Upper lobe of right lung (tissue), 1 donor: ENCODE measurements at places on chromosomes 7 and 10.

GRCh38 chr7:37181550-37181932, 267.1 kb downstream of the ELMO1 start:
- DNase-seq: no peak

DNA sequence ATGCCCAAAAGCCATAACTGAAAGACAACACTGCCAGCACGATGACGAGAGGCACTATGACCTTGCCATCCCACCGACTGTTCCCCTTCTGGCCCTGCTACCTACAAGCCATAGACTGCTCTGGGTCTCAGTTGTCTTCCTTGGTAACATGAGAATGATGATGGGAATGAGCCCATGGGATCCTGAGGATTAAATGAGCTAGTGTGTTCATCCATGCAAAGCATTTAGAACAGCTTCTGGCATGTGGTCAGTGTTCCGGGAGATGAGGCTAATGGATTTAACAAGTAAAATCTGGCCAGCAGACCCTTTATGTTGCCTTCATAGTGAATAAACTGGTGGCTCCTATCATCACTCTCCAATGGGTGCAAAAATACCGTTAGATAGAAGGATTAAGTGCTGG, 62.4 kb upstream of the WDR11 start:
- no peak for DNase-seq

DNA sequence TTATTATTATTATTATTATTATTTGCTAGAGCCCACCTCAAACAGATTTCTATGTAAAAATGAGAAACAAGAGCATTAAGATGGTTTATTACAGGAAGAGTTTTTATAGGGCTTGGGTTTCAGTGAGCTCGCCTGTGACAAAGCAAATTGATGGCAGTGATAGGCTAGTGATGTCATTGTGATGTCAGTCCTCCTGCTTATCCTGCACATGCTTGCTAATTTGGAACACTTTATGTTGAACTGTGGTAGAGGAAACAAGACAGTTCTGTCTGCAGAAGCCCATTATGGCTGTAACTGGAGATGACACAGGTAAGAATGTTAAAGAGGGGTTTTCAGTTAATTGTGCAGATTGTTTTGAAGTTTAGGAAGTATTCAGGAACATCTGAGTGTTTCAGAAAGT, 68.3 kb downstream of the CREM start:
- no peak for DNase-seq

- DNase-seq: no peak
Observed at GRCh38 chr10:131137223-131137622, 174.3 kb downstream of the TCERG1L start.

DNA sequence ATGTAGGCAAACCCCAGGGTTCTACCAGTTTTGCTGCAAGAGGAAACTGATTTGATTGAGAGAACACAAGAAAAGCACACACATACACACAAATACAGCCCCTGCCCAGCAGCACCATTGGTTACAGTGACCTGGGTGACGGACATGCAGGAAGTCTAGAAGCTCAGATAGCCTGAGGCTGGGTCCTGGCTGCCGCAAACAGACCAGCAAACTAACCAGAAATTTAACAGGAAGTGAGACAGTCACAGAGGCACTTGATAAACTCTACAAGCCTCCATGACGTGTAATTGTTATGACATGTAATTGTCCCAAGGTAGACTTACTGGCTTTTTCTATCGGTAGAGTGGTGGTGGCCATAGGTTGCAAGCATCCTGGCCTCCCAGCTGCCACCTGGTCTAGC, 58.9 kb downstream of the PRKAR2B start:
- no peak for DNase-seq

- no peak for DNase-seq
Observed at GRCh38 chr7:16934722-16935340, 53.0 kb upstream of the AGR3 start.

DNA sequence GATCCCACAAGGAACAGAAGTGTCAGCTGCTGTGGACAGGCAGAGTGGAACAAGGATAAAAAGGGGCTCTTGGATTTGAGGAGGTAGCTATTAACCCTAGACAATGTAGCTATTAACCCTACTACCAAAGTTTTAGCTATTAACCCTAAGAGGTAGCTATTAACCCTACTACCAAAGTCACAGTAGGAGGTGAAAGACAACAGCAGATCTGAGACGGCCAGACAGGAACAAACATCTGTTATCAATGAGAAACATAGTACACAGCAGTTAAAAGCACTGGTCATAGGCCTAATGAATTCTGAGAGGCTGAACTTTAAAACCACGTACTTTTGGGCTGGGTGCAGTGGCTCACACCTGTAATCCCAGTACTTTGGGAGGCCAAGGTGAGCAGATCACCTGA, 11.9 kb downstream of the ERCC6 start:
- no peak for DNase-seq

DNA sequence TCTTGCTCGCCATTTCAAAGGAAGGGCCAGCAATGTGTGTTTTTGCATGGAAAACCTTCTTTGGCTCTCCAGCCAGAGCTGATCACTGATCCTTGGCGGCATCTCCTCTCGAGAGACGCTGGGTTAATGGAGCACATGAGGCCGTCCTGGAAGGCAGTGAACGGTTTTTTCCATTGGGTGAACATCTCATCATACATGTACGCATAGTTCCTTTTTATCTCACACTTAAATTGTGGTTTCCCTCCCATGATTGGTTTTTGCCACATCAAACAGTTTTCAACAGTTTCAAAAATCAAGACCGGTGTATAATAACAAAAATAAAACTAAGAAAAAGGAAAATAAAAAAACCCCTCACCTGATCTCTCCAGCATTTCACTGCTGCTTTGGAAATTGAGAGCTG, 276.4 kb downstream of the TCF7L2 start:
- DNase-seq: no peak

- no peak for DNase-seq
Observed at GRCh38 chr7:141291541-141291940, 217.7 kb downstream of the TMEM178B start.

GRCh38 chr10:107434854-107435253, 270.3 kb upstream of the SORCS1 start:
- no peak for DNase-seq

- no peak for DNase-seq
Observed at GRCh38 chr10:109933984-109934565, 10.8 kb upstream of the XPNPEP1 start.

- no peak for DNase-seq
Observed at GRCh38 chr7:104341546-104341945, 13.1 kb downstream of the LHFPL3 start.
